Activated CD8-positive, alpha-beta memory T cell treated with anti-CD3 and anti-CD28 coated beads for 4 hours (primary cell): ENCODE measurements at places on chromosomes 12 and 14.
A peak's percentile ranks its signal among the peaks of the same experiment; 100 is the strongest.

DNA sequence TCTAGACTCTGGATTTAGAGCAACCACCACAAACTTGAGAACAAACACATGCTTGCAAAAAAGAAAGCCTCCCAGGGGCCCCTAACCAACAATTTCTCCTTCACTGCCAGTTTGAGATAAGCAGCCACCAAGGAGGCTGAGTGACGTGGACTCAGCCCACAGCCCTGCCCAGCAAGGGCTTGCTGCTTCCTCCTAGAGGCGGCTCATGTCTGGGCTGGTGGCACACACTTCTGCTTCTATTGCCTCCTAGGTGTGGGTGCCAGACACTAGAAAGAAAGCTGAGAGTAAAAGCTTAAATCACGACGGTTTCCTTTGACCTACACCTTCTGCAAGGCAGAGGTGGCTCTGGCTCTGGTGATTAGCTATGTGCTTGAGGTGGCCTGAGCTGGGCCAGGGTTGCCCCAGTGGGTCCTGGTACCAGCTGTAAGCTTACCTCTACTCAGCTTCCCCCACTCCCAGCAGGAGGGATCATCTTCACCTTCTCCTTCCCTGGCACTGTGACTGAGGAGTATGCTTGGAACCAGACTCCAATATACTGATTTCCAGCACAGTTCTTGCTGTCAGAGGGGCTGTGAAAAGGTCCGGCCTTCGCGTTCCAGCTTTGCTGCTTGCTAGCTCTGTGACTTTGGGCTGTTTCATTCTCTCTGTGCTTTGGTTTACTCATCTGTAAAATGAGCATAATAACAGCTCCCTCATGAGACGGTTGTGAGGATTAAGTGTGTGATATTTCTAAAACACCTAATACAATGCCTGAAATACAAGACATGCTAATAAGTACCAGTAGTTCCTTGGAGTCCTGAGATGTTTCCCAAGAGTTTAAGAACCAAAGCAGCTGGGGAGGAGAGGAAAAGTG is 89.7 kb upstream of the PARP11 start:
- peak; percentile 19 for DNase-seq

DNA sequence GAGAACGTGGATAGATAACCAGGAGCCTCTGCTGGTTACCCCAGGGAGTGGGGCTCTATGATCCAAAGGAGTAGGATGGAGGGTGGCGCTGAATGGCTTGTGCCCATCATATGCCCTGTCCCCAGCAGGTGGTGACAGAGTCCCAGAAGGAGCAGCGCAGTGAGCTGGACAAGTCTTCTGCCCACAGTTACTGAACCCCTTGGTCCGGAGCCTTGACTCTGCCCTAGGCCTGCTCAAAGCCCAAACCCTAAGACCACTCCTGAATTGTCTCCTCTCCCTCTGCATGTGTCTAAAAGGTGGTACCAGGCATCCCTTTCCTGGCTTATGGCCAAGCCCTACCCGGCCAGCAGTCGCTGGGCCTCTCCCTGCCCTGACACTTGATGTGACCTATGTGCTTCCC is 3.2 kb downstream of the PRPH start:
- DNase-seq = no peak

DNA sequence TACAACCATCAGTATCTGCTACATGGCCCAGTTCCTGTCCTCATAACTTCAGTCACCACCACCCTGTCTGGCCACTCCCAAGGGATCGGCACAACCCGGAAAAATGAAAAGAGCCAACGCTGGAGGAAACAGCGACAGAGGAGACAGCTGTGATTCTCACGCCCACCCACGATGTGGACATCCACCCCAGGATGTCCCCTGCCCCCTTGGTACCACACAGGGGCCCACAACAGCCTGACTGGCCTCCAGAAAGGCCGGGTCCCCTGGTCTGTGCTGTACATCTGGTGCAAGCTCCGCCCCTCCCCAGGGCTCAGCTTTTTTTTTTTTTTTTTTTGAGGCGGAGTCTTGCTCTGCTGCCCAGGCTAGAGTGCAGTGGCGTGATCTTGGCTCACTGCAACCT is 12.5 kb downstream of the RPS6KL1 start:
- DNase-seq = no peak

- no peak for DNase-seq
Measured at GRCh38 chr12:17652436-17652835, 437.6 kb downstream of the RERGL start.

GRCh38 chr14:105153331-105153731 is 15.2 kb downstream of the JAG2 start:
- DNase-seq = no peak

- DNase-seq = peak; percentile 16
Measured at GRCh38 chr12:31323391-31324115, 2.4 kb downstream of the SINHCAF start.

GRCh38 chr12:64567570-64567969 is 42.7 kb upstream of the RASSF3 start:
- DNase-seq = no peak

GRCh38 chr14:88955455-88955854 is 131.0 kb downstream of the TTC8 start:
- no peak for DNase-seq

DNA sequence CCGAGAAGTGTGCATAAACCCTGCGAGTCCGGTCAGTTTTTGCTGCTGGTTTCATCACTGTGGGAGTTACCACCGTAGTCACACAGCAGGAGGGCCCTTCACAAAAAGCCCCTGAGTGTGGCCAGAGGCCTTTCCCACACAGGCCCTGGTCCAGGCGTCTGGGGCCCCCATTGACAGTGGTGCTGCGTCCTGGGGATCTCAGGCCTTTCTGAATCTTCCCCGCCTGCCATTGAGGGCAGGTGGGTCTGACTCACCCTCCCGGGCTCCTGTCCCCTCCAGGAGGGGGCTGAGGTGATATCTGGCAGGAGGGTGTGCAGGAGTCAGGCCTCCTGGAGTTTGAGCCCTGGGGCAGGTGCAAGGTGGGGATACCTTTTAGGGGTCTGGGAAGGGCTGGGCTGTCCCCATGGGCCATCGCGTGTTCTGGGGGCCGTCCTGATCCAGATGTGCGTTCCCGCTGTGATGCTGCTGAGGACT is 358.5 kb downstream of the TMEM121 start:
- DNase-seq = no peak

GRCh38 chr12:58639318-58639934 is 280.9 kb downstream of the LRIG3 start:
- DNase-seq = no peak

- no peak for DNase-seq
Measured at GRCh38 chr14:38710196-38710595, 392.8 kb downstream of the SEC23A start.

- DNase-seq = peak; percentile 6
Measured at GRCh38 chr14:34713681-34714319, 593 bp downstream of the CFL2 start.

DNA sequence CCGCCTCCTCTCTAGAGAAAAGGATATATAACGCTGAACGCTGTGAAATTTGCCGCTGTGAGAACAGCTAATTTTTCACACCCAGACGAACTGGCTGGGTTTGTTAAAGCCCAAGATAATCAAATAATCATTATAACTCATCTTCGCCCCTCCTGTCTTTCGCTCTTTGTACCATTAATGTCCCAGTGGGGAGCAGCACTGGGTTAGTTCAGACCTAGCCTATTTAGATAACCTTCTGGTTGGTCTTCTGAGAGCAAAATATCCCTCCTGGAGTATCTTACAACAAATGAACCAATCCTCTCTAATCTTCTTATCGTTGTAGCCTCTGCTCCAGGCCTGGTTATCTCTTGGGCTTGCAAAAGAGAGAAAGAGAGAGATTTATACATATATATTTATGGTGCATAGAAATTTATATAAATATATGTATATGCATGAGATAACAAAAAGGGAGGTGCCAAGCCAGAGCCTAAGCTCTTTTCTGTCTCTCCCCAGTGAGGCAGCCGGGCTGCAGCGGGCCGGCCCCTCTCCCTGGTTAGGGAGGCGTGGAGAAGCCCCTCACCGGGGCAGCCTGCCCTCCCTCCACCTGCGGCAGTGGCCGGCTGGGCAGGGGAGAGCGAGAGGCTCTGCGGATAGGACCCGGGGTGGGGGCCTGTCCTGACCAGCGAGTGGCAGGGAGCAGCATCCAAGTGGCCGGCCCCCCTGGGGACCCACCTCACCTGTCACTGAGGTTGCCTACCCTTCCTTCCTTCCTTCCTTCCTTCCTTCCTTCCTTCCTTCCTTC is 202.0 kb upstream of the LHX5 start:
- DNase-seq = no peak

- DNase-seq = no peak
Measured at GRCh38 chr14:94963051-94963450, 193.1 kb upstream of the GSC start.

GRCh38 chr12:100185361-100185894 is 15.2 kb upstream of the ACTR6 start:
- no peak for DNase-seq

DNA sequence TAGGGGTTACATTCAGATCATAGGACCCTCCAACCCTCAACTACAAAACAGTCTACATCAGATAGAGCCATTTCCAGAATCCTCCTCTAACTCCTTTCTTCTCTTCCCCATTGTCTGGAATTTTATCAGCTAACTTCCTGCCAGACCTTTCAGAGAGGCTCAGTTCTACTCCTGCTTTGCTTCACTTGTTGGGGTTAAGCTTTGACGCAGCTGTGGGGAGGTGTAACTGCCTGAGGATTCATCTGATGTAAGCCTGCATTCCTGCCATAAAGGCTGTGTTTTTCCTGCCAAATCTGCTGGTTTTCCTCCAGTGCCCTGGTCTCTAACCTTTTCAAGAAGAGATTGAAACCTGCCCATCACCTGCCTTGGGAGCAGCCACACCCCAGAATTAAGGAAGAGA is 16.9 kb downstream of the DHRS2 start:
- no peak for DNase-seq
